ENCODE measurements at places on chromosomes 3 and 15.

DNA sequence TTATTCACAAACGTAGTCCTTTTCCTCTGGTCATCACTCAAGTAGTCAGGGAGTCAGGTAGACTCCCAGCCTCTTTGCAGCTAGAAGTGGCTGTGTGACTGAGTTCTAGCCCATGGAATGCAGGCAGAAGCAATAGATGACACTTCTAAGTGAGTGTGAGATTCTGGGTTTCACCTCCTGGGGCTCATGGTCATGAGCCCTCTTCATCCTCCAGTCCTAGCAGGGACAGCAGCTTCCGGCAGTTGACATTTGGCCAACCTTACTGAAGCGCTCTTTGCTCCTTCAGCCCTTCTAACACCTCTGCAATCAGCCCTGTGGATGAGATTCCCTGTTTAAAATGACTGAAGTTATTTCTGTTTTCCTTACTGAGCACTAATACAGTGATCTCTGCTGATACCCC is 21.8 kb downstream of the SLC12A8 start:
- DNase-seq = no peak

- DNase-seq = no peak
Observed at GRCh38 chr3:194092881-194093301, 43.1 kb upstream of the HES1 start.

DNA sequence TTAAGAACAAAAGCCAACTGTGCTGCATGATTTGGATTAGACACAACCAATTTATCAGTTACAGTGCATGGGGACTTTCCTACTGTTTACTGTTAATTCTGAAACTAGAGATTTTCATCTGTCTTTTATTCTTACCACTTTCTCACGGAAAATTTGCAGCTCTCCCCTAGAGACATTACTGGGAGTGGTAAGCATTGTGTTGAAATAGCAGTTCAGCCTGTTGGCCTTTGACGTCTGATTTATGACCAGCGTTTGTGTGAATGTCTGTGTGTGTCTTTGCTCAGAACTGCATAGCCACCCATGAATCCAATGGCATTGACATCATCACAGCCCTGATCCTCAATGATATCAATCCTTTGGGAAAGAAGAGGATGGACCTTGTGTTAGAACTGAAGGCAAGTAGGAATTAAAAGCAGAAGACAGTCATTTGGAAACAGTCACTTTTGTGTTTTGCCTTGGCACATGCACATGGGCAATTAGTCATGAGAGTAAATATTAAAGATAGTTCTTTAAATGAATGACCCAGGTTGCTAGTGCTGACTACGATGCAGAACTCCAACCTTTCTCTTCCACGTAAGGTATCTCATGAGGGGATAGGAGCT is 202.2 kb upstream of the BHLHE40 start:
- DNase-seq = no peak

GRCh38 chr15:68278595-68279405 is 1.3 kb downstream of the FEM1B start:
- no peak for DNase-seq

DNA sequence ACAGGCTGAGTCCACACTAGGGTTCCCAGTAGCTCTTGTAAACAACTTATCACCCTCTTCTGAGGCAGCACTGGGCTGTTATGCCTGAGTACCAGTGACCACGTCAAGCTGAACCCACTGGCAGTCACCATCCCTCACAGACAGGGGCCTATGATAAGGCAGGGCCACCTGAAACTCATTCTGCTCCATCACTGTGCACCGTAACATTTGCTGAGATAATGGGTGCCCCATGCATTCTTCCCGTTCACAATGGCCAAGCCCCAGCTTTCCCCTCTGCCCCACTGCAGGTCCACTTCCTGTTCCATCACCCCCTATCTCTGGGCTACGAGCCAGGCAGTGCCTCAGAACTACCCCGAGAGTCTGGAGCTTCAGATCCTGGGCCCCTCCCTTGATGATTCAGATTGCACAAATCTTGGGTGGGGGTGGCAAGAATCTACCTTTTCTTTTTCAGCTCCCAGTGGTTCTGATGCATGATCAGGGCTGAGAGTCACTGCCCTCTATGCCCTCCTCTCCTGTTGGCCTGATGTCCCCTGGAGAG is 158.0 kb downstream of the RAB11A start:
- peak; percentile 87 for DNase-seq

GRCh38 chr15:68574629-68575028 is 4.2 kb upstream of the CORO2B start:
- DNase-seq = no peak

DNA sequence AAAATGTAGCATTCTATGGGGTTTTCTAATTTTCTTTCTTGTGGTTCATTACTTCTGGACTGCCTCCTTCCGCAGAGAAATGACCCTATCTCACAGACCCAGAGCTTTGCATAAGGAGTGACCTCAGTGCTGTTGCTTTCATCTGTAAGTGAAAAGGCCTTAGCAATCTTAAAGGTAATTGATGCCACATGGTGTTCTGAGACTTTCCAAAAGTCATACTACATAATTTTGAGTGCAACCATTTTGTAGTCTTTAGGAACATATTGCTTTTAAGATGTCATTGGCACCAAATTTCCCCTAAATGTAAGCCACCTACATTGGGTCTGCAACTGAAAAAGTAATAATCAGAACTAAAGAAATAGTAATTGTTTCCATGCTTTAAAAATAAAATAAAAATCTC is 9.2 kb upstream of the HHLA2 start:
- no peak for DNase-seq

All from Calu3 (cell line).